ENCODE measurements at places on chromosomes 4 and X. TPM values are rescaled to one million over a fixed set of nuclear protein-coding genes. Genes with fewer than 3 reads are reported as not detected.

DAPP1 gene
- total RNA-seq = not detected

MGARP gene
- total RNA-seq = 12.6 TPM

ABCG2 gene
- 1.0 TPM for total RNA-seq

RTL3 gene
- 0.29 TPM for total RNA-seq

SHROOM2 gene
- total RNA-seq = under 0.01 TPM

CSAG3 gene
- not detected for total RNA-seq

SPANXB1 gene
- not detected for total RNA-seq

SPIN2A gene
- 0.99 TPM for total RNA-seq

IL13RA2 gene
- total RNA-seq = 44.8 TPM

GAGE2A gene
- total RNA-seq = not detected

ITIH6 gene
- not detected for total RNA-seq

TLR2 gene
- total RNA-seq = 0.58 TPM

Data from smooth muscle cell of trachea (primary cell).